Osteocyte (in vitro differentiated cells): ENCODE measurements at places on chromosomes 16 and 17. TPM values are rescaled to one million over a fixed set of nuclear protein-coding genes. Genes with fewer than 3 reads are reported as not detected.

- no peak for DNase-seq
- H3K4me3 ChIP-seq: no peak overlapping the region
- peaks cover 23% of the 10 kb centered on the region for H3K4me1 ChIP-seq
- no peak overlapping the region for H3K27ac ChIP-seq
- peaks cover 2% of the 10 kb centered on the region for H3K36me3 ChIP-seq
Measured at GRCh38 chr17:29617481-29618271, 5.0 kb downstream of the CORO6 start.

CRYM gene
- not detected in 2 replicates for total RNA-seq

ARL17B gene
- 11.2 and 11.4 TPM in 2 replicates for total RNA-seq

- H3K27me3 ChIP-seq: no peaks in the 10 kb centered on the region
- no peak overlapping the region for H3K27ac ChIP-seq
- H3K4me3 ChIP-seq: no peak overlapping the region
Measured at GRCh38 chr16:20303012-20303411, 24.3 kb downstream of the GP2 start.

DNA sequence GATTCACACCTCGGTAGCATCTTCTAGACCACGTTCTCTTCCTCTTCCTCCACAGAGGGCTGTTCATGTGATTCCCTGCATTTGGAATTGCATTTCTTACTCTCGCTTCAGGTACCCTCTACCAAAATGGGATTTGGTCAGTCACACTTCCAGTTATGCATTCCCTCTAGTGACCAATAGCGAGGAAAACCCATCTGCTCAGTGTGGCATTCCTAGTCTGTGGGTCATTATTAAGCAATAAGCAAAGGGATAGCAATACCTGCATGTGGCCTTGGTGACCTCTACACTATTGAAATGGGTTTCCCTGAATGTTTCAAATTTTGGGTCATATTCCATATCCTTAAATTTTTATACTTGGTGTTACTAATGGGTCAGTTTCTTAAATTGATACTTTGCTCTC, 401 bp upstream of the KRTAP4-5 start:
- no peaks in the 10 kb centered on the region for H3K27me3 ChIP-seq
- no peaks in the 10 kb centered on the region for H3K36me3 ChIP-seq
- no peaks in the 10 kb centered on the region for H3K4me1 ChIP-seq
- H3K4me3 ChIP-seq: no peak overlapping the region
- no peak for DNase-seq
- H3K27ac ChIP-seq: no peak overlapping the region

- no peak for DNase-seq
- peaks cover 16% of the 10 kb centered on the region for H3K36me3 ChIP-seq
- H3K4me1 ChIP-seq: peaks cover 9% of the 10 kb centered on the region
- no peak overlapping the region for H3K4me3 ChIP-seq
Measured at GRCh38 chr16:4067262-4068001, 48.8 kb downstream of the ADCY9 start.

DNA sequence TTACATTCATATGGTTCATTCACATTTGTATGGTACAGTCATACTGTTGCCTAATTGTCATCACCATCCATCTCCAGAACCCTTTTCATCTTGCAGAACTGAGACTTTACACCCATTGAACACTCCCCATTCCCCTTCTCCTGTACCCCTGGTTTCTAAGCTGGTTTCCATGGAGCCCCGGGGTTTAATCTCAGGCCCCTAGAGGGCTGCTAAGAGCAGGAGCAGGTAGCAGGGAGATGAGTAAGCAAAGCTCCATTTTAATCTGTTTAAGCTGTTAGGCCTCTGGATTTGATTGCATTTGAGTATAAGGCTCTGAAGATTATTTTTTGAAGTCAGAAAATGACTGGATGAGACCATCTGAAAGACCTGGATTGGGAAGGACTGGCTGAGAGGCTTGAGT, 68.5 kb upstream of the RPL38 start:
- H3K27ac ChIP-seq: no peak overlapping the region
- H3K4me1 ChIP-seq: no peaks in the 10 kb centered on the region
- no peak for DNase-seq
- H3K27me3 ChIP-seq: peaks cover 8% of the 10 kb centered on the region
- H3K4me3 ChIP-seq: no peak overlapping the region

EMP2 gene
- total RNA-seq: 4.7 and 5.9 TPM in 2 replicates

DNA sequence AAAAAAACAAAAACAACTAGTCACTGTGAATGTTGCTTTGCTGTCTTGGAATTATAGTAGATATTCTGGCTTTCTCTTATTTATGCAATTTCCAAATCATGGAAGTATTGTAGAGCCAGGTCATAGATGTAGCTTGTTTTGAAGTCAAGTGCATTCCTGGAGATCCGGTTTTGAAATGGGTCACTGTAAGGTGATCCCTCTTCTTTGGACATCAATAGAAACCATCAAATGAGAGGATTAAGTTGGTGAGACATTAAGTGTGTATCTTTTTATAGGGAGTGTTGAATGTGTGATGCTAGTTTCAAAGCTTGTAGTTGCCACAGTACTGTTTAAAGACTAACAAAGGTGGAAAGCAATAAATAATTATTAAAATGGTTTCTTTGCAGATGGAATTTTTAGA, 4.5 kb downstream of the PRKAR1A start:
- no peak overlapping the region for H3K4me3 ChIP-seq
- no peaks in the 10 kb centered on the region for H3K27me3 ChIP-seq
- no peak overlapping the region for H3K27ac ChIP-seq
- H3K36me3 ChIP-seq: peaks cover 28% of the 10 kb centered on the region
- H3K4me1 ChIP-seq: peaks cover 43% of the 10 kb centered on the region

- peaks cover 19% of the 10 kb centered on the region for H3K27me3 ChIP-seq
- H3K36me3 ChIP-seq: no peaks in the 10 kb centered on the region
- DNase-seq: no peak
- H3K4me3 ChIP-seq: no peak overlapping the region
- H3K27ac ChIP-seq: no peak overlapping the region
Measured at GRCh38 chr17:79696610-79696982, 34.1 kb upstream of the ENPP7 start.

ADORA2B gene
- total RNA-seq: 8.9 TPM in 2 replicates

DNA sequence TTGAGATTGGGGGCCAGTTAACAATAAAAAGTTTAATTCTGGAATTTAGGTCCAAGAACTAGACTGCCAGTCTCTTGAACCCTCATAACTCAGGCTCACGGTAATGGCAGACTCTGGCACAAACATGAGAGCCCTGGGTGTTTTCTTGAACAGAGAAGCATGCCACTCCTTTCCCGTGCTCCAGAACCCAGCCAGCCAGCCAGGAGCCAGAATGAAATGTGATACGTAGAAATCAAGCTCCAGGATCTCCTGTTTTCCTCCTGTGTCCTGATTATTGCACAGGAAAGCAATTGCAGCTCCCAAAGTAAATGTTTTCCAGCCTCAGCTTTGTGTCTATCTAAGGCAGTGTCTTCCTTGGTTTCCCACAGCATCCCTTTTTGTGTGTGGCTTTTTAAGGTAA, 46.2 kb upstream of the NOL11 start:
- no peak overlapping the region for H3K27ac ChIP-seq
- H3K36me3 ChIP-seq: no peaks in the 10 kb centered on the region
- no peaks in the 10 kb centered on the region for H3K27me3 ChIP-seq

OR1A1 gene
- total RNA-seq: not detected in 2 replicates

DNA sequence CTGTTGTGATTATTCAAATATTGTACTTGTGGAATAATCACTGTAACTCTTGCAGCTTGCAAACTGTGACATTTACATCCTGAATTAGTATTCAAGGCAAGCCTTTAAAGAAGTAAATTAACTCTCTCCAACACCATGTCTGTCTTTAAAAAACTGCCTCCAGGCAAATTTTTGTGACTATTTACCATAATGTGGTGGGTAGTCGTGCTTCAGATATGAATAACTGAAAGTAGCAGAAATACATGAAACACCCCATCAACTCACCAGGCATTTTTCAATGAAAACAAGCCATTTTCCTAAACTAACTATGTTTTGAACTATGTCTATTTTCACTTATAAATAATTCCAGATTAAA, 217.4 kb upstream of the PSMD7 start:
- H3K4me1 ChIP-seq: no peaks in the 10 kb centered on the region
- no peak for DNase-seq
- no peaks in the 10 kb centered on the region for H3K36me3 ChIP-seq

GRCh38 chr17:4175921-4176807, 33.2 kb downstream of the CYB5D2 start:
- no peak for DNase-seq
- no peaks in the 10 kb centered on the region for H3K27me3 ChIP-seq
- H3K4me1 ChIP-seq: peaks cover 31% of the 10 kb centered on the region
- peak overlapping the region; percentile 82 for H3K27ac ChIP-seq

CMTM2 gene
- total RNA-seq: not detected in 2 replicates
